Neuronal stem cell (in vitro differentiated cells): ENCODE measurements at places on chromosomes 11 and 22.

DNA sequence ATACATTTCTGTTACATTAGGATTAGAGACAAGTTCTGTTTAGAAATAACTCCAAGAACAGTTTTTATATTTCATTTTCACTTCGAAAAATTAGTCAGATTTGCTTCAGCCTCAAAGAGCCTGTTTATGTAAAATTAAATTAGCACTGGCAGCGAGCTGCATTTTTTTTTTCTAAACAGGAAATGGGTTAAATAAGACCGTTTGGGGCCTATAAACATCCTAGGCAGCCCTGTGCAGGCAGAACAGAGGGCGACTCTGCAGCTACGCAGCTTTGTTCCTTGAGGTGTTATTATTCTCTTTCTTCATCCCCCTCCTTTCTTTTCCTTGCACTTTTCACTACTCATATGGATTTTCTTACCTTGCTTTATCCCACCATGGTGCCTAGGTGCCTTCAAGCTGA is 48.7 kb downstream of the CWC15 start:
- H3K27ac ChIP-seq, result no peak overlapping the region
- H3K27me3 ChIP-seq, result no peaks in the 10 kb centered on the region
- DNase-seq, result no peak

- no peak overlapping the region for H3K27ac ChIP-seq
- no peaks in the 10 kb centered on the region for H3K4me1 ChIP-seq
- H3K36me3 ChIP-seq, result no peaks in the 10 kb centered on the region
Observed at GRCh38 chr11:132658004-132658403, 874.3 kb downstream of the OPCML start.

DNA sequence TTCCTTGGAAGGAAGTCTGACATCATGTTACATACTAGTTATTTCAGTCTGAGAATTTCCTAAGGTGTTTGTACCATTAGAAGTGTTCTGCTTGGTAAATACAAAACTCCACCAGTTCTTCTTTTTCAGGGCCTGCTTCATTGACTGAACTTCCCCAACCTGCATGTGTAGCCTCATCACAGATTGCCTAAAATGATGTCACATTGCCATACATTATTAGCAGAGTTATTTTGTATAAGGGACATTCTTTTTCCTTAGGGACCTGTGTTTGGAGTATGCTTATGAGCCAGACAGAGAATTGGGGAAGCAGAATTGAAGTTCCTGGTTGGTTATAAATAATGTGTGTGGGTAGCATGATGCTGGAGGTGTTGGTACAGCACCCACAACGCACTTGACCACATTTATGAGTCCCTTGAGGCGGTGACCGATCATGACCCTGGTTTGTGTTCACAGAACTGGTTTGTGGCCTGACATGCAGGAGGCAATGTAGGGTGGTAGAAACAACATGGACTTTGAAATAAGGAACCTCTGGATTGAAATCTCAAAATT is 16.4 kb upstream of the MMP7 start:
- H3K27ac ChIP-seq, result no peak overlapping the region
- no peaks in the 10 kb centered on the region for H3K36me3 ChIP-seq
- no peak for DNase-seq
- H3K4me1 ChIP-seq, result peaks cover 3% of the 10 kb centered on the region
- H3K4me3 ChIP-seq, result no peak overlapping the region

DNA sequence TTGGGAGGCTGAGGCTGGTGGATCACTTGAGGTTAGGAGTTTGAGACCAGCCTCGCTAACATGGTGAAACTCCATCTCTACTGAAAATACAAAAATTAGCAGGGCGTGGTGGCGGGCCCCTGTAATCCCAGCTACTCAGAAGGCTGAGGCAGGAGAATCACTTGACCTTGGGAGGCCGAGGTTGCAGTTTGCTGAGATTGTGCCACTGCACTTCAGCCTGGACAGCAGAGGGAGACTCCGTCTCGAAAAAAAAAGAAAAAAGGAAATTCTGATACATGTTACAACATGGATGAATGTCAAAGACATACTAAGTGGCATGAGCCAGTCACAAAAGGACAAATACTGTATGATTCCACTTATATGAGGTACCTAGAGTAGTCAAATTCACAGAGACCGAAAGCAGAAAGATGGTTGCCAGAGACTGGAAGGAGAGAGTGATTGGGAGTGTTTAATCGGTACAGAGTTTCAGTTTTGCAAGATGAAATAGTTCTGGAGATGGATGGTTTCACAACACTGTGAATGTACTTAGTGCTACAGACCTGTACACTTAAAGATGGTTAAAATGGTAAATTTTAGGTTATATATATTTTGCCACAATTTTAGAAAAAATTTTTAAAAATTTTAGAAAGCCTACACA is 92.3 kb downstream of the BLID start:
- no peaks in the 10 kb centered on the region for H3K36me3 ChIP-seq
- no peak for DNase-seq
- H3K4me1 ChIP-seq, result no peaks in the 10 kb centered on the region

DNA sequence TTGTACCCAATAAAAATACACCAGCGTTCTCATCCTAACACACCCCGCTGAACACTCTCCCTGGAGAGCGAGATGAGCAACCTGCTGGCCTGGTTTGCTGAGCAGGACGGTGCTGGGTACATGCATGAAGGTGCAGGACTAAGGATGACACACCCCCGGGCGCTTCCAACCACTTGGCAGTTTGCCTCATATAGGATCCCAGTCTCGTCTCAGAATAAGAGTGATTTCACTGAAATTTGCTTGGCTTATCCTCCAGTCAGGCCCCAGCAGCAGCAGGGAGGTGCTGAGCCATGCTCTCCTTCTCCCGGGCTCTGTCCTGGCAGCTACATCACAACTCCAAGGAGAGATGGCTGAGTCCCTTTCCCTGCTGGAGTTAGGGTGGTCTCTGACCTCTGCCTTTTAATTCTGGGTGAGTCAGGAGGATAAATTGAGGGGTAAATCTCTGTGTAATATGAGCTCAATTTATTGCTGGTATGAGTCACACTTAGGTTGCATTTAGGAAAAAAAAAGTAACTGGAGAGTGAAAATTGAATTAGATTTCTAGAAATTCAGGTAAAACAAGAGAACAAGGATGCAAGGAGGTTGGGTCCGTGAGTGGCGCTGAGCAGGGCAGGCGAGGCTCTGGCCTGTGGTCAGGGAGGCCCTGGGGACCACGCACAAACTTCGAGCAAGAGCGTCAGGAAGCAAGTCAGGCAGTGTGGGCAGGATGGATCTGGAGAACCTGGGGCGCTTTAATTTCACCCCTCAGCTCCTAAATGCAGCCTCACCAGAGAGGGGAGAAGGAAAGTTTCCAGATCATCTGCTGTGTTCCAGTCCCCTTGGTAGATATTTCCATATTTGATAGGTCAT is 974.0 kb downstream of the TBC1D22A start:
- no peaks in the 10 kb centered on the region for H3K36me3 ChIP-seq
- peaks cover 15% of the 10 kb centered on the region for H3K4me1 ChIP-seq
- H3K4me3 ChIP-seq, result no peak overlapping the region
- DNase-seq, result no peak
- no peak overlapping the region for H3K27ac ChIP-seq

DNA sequence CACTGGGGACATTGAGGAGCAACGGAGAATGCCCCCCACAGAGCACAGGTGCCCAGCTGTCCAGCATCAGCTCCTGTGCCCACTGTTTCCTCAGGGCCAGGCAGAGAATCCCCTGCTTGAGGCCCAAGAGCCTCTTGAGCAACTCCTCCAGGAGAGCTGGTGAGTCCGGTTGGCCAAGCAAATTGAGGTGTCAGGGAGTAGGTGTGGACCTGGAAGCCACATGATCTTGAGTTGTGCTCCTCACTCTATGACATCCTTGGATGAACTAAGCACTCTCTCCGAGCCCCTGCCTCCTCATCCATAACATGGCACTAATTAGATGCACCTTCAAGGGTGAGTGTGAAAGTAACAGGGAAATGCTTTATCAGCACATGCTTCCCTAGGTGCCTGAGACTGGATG is 121.3 kb downstream of the DBX1 start:
- no peak for DNase-seq
- no peak overlapping the region for H3K4me3 ChIP-seq
- no peaks in the 10 kb centered on the region for H3K27me3 ChIP-seq

DNA sequence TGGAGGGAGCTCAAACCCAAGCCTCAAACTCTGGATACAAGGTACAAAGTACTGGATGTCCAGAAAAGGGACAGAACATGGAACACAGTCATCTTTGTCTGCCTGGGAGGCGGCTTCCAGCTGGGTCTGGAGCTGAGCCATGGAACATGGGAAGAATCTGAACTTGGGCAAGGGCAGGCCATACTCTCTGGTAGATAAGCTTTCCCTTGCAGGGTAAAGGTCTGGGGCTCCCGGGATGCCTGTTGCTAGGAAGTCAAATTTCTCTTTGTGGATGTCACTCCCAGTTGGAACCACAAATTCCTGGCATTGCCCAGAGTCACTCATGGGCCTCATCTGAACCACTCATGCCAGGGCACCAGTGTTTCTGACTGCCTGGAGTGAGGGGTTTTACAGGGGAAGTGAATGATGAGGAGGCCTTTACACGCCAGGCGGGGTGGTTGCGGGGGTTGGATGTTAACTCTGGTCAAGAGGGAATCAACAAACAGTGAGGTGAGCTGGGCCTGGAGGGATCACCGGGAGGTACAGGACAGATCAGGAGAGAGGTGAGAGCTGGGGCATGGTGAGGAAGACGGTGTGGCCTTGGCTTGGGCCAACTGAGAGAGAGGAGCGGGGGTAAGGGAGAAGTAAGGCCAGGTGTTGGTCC is 5.7 kb downstream of the FTH1 start:
- H3K36me3 ChIP-seq, result peaks cover 38% of the 10 kb centered on the region
- peaks cover 4% of the 10 kb centered on the region for H3K4me1 ChIP-seq
- H3K27me3 ChIP-seq, result no peaks in the 10 kb centered on the region
- no peak overlapping the region for H3K4me3 ChIP-seq
